ENCODE measurements at places on chromosomes 7 and 10. TPM values are rescaled to one million over a fixed set of nuclear protein-coding genes. Genes with fewer than 3 reads are reported as not detected.
A peak's percentile ranks its signal among the peaks of the same experiment; 100 is the strongest.

GRCh38 chr10:48598243-48598935 is 6.5 kb downstream of the ARHGAP22 start:
- peaks cover 2% of the 10 kb centered on the region for H3K27me3 ChIP-seq
- H3K4me3 ChIP-seq = no peak overlapping the region
- no peak overlapping the region for H3K27ac ChIP-seq
- no peaks in the 10 kb centered on the region for H3K4me1 ChIP-seq

Gene ANKRD61
- total RNA-seq = 0.15 TPM

- peak; percentile 31 for DNase-seq
- H3K4me1 ChIP-seq = peaks cover 75% of the 10 kb centered on the region
- peaks cover 39% of the 10 kb centered on the region for H3K36me3 ChIP-seq
- H3K27me3 ChIP-seq = no peaks in the 10 kb centered on the region
- H3K4me3 ChIP-seq = no peak overlapping the region
Measured at GRCh38 chr10:35211390-35211789, 84.7 kb downstream of the CREM start.

- no peaks in the 10 kb centered on the region for H3K36me3 ChIP-seq
- no peak for DNase-seq
- H3K4me3 ChIP-seq = no peak overlapping the region
- H3K27ac ChIP-seq = no peak overlapping the region
Measured at GRCh38 chr10:125201108-125201524, 40.8 kb upstream of the CTBP2 start.

Gene SLC16A9
- total RNA-seq = 3.0 TPM

- no peak overlapping the region for H3K4me3 ChIP-seq
- no peak for DNase-seq
Measured at GRCh38 chr7:159026271-159027055, 118.2 kb downstream of the VIPR2 start.

GRCh38 chr7:73556208-73557107 is 1.0 kb downstream of the BCL7B start:
- peaks cover 4% of the 10 kb centered on the region for H3K36me3 ChIP-seq
- no peaks in the 10 kb centered on the region for H3K4me1 ChIP-seq
- H3K27ac ChIP-seq = peak overlapping the region; percentile 100
- no peaks in the 10 kb centered on the region for H3K27me3 ChIP-seq
- peak overlapping the region; percentile 91 for H3K4me3 ChIP-seq
- DNase-seq = no peak

Gene PMS2
- 15.1 TPM for total RNA-seq

GRCh38 chr7:151025924-151026671 is 1.8 kb upstream of the ATG9B start:
- H3K4me1 ChIP-seq = peaks cover 15% of the 10 kb centered on the region
- DNase-seq = no peak
- no peak overlapping the region for H3K4me3 ChIP-seq

Gene UBN2
- total RNA-seq = 5.7 TPM

- peak; percentile 99 for DNase-seq
- H3K4me3 ChIP-seq = peak within 1 kb of the TSS; percentile 87
- peaks cover 9% of the 10 kb centered on the region for H3K36me3 ChIP-seq
- no peaks in the 10 kb centered on the region for H3K27me3 ChIP-seq
Measured at GRCh38 chr10:100912605-100913469, at the start of gene SLF2. TSS of gene SLF2 (plus strand) at chr10:100912963. CDS start at chr10:100913111, 148 bp downstream.

DNA sequence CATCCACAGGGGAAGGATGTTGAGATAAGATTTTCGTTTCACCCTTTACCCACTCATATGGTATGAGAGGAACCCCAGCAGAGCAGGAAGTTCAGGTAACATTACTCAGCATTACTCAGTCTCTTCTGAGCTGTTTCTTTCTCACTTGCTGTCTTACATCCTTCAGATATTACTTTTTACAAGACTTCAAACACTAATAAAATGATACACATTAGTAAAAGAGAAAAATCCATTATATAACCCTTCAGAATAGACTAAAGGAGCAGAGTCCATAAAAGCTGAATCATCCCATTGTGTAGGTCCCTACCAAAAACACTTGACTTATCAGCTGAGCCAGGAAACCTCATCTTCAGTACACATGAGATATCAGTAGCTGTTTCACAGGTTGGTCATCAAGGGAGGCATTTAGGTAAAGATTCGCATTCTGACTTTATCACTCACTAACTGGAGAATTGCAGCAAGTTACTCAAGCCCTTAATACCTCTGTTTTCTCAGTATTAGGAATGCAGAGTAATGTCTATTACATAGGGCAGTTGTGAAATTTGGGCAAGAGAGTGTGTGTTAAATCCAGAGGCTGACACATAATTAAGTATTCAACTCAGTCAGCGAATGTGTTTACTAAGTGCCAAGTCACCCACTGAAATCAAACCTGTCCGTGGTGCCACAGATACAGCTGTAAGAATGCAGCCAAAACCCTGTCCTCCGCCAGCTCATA is 44.7 kb downstream of the KLF6 start:
- H3K4me3 ChIP-seq = no peak overlapping the region
- H3K4me1 ChIP-seq = peaks cover 9% of the 10 kb centered on the region
- H3K27me3 ChIP-seq = peaks cover 2% of the 10 kb centered on the region
- H3K36me3 ChIP-seq = no peaks in the 10 kb centered on the region
- peak; percentile 77 for DNase-seq
- H3K27ac ChIP-seq = no peak overlapping the region

Gene PNLIPRP2
- total RNA-seq = not detected

DNA sequence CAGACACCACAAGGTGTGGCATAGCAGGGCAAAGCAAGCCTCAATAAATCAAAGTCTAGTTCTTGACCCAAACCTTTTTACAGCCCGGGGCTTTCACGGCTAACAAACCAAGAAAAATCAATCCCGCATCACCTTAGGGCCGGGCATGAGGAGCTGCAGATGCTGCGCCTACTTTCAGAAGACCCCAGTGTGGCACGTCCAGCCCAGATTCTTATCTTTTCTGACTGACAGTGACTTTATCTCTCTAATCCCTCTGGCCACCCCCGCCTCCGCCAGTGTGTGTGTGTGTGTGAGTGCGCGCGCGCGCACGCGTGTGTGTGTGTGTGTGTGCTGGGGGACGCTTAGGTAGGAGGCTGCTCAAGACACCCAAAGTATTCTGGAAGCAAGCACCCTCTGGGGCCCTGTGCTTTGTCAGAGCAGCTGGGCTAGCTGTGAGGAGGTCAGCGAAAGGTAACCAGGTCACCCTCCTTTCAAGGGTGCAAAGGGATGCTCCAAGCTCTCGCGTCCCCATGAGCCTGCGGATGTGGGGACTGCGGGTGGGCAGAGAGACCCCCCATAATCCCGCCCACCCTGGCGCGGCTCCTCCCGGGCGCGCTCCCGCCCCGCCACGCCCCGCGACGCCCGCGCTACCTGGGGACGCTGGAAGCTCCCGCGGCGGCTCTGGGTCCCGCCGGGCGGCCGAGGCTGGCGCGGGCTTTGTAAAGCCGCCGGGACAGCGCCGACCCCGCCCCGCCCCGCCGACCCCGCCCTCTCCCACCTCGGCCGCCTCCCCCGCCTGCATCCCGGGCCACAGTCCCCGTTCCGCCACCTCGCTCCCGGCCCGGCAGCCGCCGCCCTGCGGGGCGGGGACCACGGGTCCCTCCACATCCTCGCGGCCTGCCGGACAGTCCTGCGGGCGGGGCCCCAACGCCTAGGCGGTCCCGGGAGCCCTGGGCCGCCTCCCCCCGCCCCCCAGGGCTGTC is 57.1 kb upstream of the RHOBTB1 start:
- H3K36me3 ChIP-seq = no peaks in the 10 kb centered on the region
- no peaks in the 10 kb centered on the region for H3K4me1 ChIP-seq
- H3K4me3 ChIP-seq = peak overlapping the region; percentile 43
- H3K27me3 ChIP-seq = peaks cover 32% of the 10 kb centered on the region
- DNase-seq = peak; percentile 66

- no peak overlapping the region for H3K4me3 ChIP-seq
- DNase-seq = no peak
- H3K27me3 ChIP-seq = no peaks in the 10 kb centered on the region
- H3K27ac ChIP-seq = no peak overlapping the region
- H3K4me1 ChIP-seq = no peaks in the 10 kb centered on the region
- H3K36me3 ChIP-seq = no peaks in the 10 kb centered on the region
Measured at GRCh38 chr7:17090751-17091150, 207.7 kb upstream of the AHR start.

DNA sequence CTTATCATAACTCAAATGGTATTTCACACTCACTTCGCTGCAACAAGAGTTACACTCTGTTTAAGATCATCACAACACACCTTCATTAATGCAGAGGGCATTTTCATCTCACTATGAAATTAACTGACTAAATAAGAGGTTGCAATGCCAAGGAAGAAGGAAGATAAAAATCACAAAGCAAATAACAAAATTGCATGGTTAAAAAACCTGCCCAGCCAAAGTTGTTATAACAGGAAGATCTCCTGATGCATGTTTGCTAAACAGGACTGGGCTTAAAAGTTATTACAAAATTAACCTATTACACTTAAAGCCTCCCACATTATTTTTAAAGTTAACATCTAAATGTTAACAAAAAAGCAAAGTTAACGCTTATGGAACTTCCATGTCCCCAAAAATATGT is 11.8 kb downstream of the FAM13C start:
- no peak overlapping the region for H3K27ac ChIP-seq
- peaks cover 24% of the 10 kb centered on the region for H3K4me1 ChIP-seq
- H3K4me3 ChIP-seq = no peak overlapping the region
- no peak for DNase-seq
- no peaks in the 10 kb centered on the region for H3K27me3 ChIP-seq
- H3K36me3 ChIP-seq = no peaks in the 10 kb centered on the region

DNA sequence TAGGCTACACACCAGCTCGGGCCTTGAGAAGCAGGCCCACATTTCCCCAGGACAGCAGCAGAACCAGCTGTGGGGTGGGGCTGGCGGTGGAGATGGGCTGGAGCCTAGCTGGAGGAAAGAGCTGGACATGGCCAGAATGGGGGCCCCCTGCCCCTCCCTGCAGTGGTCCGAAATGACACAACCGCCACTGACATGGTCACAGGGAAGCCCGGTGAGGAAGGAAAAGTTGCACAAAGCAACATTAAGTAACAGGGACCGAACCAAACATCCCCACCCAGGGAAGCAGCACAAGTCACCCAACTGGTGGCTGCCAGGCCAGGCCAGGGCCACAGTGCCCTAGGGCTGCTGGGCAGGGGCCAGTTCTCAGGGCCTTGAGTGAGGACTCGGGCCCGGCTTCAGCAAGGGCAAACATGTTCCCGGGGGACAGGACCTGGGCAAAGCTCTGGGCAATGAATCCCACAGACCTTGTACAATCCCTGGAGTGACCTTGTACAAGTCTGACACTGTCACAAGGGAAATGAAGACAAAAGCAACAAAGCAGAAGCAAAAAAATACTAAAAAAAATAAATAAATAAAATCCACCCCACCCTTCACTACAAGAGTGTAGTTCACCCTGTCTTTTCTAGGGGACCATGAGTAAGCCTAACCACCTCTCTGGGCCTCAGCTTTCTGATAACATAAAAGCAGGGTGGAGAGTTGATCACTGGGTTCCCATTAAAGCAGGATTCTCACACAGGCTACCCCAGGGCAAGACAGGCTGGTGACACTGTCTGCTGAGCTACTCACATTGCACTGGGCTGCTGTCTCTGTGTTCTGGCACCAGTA is 33.0 kb downstream of the PSAP start:
- no peak overlapping the region for H3K4me3 ChIP-seq
- H3K27ac ChIP-seq = no peak overlapping the region
- H3K27me3 ChIP-seq = no peaks in the 10 kb centered on the region
- no peak for DNase-seq

GRCh38 chr10:86803156-86803555 is 46.7 kb downstream of the BMPR1A start:
- peak; percentile 38 for DNase-seq
- peaks cover 20% of the 10 kb centered on the region for H3K4me1 ChIP-seq
- no peaks in the 10 kb centered on the region for H3K36me3 ChIP-seq
- H3K27me3 ChIP-seq = no peaks in the 10 kb centered on the region
- no peak overlapping the region for H3K27ac ChIP-seq

Gene CPA4
- not detected for total RNA-seq

- no peaks in the 10 kb centered on the region for H3K27me3 ChIP-seq
- H3K27ac ChIP-seq = no peak overlapping the region
Measured at GRCh38 chr7:73539709-73540108, 17.6 kb upstream of the BAZ1B start.

- peak overlapping the region; percentile 12 for H3K27ac ChIP-seq
- H3K36me3 ChIP-seq = no peaks in the 10 kb centered on the region
- no peak overlapping the region for H3K4me3 ChIP-seq
- no peak for DNase-seq
- no peaks in the 10 kb centered on the region for H3K27me3 ChIP-seq
- H3K4me1 ChIP-seq = peaks cover 50% of the 10 kb centered on the region
Measured at GRCh38 chr10:15316871-15317464, 54.1 kb downstream of the FAM171A1 start.

DNA sequence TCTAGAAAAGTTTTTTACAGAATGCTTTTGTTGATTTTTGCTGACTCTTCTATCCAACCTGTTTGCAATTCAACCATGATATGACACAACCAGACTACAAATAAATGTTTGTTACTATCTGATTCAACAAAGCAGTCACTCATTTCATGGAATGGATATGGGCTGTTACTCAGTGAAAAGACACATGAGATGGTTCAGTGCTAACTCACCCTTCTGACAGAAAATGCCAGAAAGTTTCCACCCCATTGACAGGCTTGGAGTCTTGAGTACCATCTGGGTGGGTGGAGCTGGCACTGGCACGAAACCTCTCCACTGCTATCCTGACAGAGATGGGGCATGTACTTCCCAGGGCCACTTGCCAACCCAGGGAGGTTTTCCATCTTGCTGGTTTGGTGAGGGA is 39.5 kb downstream of the RBM28 start:
- H3K36me3 ChIP-seq = peaks cover 17% of the 10 kb centered on the region
- no peak for DNase-seq
- H3K4me1 ChIP-seq = no peaks in the 10 kb centered on the region
- H3K27me3 ChIP-seq = no peaks in the 10 kb centered on the region
- H3K4me3 ChIP-seq = no peak overlapping the region

DNA sequence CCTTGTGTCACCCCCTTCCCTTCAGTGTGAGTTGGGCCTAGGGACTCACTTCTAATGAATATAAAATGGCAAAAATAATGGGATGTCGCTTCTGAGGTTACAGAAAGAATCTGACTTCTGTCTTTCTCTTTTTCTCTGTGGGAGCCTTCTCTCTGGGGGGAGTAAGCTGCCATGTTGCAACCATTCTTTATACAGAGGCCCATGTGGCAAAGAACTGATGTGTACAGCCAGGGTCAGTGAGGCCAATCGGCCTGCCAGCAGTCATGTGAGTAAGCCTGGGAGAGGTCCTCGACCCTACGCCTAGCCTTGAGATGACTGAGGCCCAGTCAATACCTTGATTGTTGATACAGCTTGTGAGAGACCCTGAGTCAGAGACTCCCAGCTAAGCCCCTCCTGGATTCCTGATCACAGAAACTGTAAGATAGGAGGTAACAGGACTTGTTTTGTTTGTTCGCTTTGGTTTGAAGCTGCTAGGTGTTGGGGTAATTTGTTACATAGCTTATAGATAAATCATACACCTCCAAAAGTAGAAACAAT is 1.7 kb downstream of the TCAF1 start:
- no peaks in the 10 kb centered on the region for H3K36me3 ChIP-seq
- no peaks in the 10 kb centered on the region for H3K27me3 ChIP-seq
- peak overlapping the region; percentile 89 for H3K27ac ChIP-seq
- peaks cover 28% of the 10 kb centered on the region for H3K4me1 ChIP-seq
- no peak for DNase-seq

GRCh38 chr10:78861529-78862327 is 207.0 kb upstream of the ZMIZ1 start:
- H3K36me3 ChIP-seq = no peaks in the 10 kb centered on the region
- no peaks in the 10 kb centered on the region for H3K27me3 ChIP-seq
- DNase-seq = peak; percentile 14

Gene ADAP1
- 12.8 TPM for total RNA-seq

GRCh38 chr10:102815790-102816549 is 21.2 kb downstream of the CYP17A1 start:
- H3K4me1 ChIP-seq = no peaks in the 10 kb centered on the region
- H3K27me3 ChIP-seq = no peaks in the 10 kb centered on the region
- no peak overlapping the region for H3K4me3 ChIP-seq
- peaks cover 20% of the 10 kb centered on the region for H3K36me3 ChIP-seq

Gene GDF10
- total RNA-seq = 4.0 TPM

Gene PRTFDC1
- total RNA-seq = 3.8 TPM
